ENCODE measurements at places on chromosomes 1 and 21.

DNA sequence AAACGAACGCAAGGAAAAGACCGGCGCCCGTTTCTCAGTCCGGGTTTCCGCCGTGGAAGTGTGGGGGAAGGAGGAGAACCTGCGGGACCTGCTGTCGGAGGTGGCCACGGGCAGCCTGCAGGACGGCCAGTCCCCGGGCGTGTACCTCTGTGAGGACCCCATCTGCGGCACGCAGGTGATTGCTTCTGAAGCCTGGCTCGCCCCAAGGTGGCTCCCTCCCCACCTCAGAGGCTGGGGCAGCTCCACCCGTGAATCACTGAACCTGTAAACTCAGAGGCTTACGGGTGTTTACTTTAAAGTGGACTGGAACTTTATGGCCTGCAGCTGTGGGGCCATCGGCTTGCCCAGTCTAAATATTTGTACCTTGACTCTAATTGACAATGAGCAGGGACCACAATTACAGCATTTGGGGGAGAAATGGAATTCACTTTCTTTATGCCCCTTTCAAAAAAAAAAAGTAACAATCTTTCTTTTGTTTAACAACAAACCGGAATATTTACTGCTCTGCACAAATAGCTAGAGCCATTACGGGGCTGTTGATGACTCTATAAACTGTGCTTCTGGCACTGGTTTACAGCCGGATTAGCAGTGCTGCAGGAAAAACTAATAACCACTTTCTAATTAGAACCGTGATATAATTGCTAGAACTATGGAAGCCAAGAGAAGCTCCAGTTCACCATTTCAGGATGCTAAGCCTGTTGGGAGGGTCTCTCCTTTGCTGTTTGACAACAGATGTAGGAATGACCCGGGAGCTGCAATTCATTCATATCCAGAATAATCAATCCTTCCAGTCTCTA is 454.8 kb downstream of the KIF26B start:
- DNase-seq = no peak

DNA sequence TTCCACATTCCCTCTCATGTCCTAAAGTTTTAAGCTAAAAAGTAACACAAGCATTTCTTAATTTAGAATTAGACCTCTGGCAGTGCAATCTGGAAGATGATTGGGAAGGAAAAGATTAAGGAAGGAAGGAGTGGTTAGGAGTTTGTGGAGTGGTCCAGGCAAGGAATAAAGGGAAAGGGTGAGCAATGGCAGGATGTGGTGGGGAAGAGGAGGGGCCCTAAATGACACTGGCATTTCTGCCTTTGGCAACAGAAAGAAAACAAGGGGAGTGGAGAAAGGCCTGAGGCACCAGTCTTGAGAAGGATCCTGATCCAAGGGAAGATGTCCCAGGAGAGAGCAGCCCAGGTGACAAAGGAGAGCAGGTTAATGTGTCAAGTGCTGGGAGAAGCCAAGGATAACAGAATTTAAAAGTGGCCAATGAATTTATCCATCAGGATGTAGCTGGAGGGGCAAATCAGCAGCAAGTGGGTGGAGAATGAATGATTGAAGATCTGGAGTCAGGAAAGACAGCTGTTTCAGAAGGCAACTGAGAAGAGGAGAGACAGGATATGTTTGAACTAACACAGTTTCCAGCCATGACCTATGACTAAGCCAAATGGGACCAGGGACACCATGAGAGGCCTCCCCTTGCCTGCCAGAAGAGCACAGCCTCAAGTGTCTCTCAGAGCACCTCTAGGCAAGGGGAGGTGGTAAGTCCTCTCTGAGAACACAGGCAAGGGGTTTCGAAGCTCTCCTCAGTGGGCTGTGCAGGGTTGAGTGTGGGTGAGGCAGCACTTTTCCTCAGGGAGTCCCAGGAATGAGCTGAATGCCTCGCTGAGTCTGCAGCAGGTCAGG is 20.9 kb upstream of the LY9 start:
- no peak for DNase-seq

DNA sequence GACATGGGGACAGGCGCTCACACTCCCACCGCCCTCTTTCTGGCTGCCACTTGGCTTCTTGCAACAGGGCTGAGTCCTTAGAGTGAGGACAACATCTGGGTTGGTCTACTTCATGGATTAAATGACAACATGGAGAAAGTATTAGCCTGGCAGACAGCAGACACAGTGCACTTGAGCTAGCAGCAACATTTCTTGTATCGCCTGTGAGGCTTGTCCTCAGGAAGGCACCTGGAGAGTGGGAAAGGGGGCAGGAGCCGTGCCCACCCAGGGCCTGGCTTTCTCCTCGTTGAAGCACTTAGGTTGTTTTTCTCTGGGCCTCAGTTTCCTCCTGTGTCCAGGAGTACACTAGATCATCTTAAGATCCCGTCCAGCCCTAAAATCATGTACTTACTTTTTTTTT is 3.7 kb downstream of the ELF3 start:
- no peak for DNase-seq

DNA sequence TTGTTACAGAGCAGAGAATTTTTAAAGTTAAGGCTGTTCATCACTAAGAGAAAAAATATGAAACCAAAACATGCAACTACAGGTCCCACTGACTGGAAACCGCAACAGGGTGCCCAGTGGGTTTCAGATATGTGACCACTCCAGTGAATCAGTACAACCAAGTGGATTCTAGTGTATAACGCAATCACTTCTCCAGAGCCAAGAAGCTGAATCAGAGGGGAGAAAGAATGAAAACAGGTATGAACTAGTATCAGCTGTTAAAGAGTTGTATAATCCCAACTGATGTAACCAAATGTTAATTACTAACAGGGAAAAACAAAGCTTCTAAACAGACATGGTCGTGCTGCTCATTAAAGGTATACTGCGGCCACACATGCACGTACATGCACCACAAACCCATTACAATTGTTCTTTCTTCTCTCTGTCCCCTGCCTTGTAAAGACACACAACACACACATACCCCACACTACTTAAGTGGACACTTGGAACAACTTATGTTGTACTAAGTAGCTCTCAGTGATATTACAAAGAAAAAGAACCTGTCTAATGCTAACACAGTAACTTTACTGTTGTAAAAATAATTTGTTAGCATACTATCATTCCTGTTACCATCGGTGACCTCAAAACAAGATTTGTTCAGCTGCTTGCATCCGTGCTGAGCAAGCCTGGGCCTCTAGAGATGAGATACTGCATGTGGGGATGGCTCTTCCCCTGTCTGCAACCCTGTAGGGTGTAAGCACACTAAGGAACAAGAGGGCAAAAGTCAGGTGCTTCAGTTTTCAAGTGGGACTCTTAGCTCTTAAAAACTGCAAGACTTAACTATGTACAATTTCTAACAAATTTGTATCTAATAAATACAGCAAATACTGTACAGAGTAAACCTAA is 74.2 kb downstream of the PTPN14 start:
- no peak for DNase-seq

- no peak for DNase-seq
Measured at GRCh38 chr1:239655023-239655422, 268.7 kb downstream of the CHRM3 start.

DNA sequence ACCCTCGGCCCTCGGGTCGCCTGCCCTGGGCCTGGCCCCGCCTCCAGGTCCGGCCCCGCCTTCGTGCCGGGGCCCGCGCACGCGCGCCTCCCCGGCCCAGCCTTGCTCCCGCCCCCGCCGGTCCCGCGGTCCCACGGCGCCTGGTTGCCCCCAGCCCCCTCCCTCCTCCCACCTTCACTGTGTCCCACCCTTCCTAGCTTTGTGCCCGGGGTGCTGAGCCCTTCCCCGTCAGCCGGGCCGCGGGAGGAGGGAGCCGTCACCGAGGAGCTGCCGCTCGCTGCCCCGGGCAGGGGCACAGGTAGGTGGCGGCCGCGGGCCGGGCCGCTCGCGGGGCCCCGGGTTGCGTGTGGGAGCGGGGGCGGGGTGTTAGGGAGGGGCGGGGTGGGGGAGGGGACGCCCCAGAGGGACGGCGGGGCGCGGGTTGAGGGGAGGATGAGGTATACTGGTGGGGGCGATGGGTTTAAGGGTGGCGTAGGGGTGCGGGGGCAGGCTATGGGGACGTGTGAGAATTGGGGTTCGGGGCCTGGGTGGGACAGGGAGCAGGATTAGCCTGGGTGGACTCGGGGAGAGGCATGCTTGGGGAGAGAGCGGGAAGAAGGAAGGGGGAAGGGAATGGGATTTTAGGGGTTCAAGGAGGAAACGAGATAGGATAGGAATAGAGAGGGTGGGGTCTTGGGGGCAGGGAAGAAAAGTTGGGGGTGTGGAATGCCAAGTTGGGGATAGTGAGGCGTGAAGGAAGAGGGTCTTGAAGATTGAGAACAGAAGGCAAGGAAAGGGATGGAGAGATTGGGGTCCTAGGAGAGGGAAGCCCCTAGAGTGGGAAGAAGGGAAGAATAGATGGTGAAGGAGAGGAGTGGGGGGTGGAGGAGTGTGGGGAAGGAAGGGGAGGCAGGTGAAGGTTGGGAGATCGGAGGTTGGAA is at the start of gene LRRC42:
TSS of gene LRRC42 (plus strand) at position 99 of the 920 bp plus-strand sequence. CDS start 5,650 bp downstream, outside the sequence.
- DNase-seq = no peak

GRCh38 chr1:176854758-176855745 is 309.5 kb downstream of the ASTN1 start:
- DNase-seq = no peak

DNA sequence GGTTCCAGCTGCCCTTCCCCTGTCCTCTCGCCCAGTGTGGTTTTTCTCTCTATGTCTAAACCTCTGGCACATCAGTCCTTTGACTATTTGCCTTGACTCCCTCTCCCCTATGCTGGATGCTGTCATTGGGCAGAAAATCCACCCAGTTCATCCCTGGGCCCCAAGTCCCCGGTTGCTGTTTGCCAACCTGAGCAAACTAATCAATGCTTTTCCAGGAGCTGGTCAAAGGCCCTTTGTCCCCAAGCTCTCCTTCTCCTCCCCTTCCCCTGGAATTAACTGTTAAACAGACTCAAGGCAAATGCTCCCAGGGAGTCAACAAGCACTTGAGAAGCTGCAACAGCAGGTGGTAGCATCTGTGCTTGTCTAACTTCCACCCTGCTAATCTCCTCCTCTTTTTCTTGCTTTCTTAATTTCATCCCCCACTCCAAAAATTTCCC is 102.7 kb downstream of the LMX1A start:
- DNase-seq = no peak

DNA sequence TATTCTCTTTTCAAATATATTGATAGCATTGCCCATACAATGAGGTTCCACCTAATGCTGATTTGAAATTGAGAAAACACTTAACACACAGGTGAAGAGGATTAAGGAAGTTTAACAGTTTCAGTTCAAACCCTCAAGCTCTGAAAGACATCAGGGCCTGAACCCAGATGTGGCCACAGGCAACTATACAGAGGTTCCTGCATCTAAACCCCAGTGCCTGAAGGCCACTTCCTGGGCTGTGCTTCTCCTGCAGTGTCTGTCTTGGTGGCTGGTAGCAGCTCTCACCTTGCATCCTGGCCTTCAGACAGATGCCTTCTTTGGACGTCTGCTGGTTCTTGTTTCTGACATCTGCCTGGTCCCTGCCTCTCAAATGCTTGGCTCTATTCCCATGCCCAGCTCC is 25.1 kb upstream of the NGF start:
- no peak for DNase-seq

DNA sequence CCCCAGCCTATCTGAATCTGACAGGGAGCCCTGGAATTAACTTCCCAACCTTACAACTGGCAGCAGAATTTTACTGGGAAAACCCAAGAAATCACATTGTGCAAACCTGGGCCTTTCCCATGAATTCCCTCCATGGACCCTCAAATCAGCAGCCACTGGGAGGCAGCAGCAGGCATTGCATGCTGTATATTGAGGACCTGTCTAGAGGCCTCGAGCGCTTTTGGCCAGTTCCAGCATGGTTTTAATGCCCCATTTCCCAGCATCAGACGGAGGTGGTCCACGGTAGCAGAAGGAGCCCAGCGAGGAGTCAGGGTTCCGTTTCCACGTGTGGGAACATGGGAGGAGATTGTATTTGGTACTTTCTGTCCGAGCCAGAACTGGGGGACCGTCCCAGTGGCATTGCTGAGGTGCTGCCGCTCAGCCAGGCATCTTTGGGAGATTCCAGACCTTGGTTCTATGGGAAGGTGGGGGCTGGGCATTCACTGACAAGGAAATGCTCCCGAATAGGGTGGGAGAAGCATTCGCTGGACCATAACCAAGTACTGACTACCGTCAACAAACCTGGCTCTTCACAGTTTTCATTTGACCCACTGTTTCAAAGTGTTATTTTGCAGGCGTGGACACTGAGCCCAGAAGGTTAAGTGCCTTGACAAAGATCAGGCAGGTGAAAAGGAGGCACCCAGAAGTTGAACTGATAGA is 15.9 kb downstream of the BMP8A start:
- DNase-seq = no peak

DNA sequence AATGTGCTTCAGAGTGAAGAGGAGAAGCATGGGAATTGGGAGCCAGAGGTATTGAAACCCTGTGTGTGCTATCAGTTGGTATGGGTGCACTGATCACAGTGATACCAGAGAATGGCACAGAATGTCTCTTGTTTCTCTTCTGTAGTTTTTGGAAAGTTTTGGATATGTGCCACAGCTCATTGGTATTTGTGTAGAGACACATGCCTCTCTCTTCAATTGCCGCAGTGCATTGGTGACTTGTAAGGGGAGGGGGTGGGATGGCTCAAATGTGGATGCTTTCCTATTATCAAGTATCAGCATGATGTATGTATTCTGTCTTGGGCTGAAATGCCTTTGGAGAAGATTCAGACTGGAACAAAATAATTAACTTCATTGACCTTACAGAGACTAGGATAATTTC is 101.0 kb downstream of the HMCN1 start:
- no peak for DNase-seq

- no peak for DNase-seq
Measured at GRCh38 chr1:8392522-8392921, 74.6 kb downstream of the SLC45A1 start.

- DNase-seq = no peak
Measured at GRCh38 chr1:21673277-21673780, 4.2 kb upstream of the RAP1GAP start.

- no peak for DNase-seq
Measured at GRCh38 chr1:7591565-7591964, 179.5 kb upstream of the VAMP3 start.

GRCh38 chr1:198788561-198789064 is 149.8 kb downstream of the PTPRC start:
- no peak for DNase-seq

DNA sequence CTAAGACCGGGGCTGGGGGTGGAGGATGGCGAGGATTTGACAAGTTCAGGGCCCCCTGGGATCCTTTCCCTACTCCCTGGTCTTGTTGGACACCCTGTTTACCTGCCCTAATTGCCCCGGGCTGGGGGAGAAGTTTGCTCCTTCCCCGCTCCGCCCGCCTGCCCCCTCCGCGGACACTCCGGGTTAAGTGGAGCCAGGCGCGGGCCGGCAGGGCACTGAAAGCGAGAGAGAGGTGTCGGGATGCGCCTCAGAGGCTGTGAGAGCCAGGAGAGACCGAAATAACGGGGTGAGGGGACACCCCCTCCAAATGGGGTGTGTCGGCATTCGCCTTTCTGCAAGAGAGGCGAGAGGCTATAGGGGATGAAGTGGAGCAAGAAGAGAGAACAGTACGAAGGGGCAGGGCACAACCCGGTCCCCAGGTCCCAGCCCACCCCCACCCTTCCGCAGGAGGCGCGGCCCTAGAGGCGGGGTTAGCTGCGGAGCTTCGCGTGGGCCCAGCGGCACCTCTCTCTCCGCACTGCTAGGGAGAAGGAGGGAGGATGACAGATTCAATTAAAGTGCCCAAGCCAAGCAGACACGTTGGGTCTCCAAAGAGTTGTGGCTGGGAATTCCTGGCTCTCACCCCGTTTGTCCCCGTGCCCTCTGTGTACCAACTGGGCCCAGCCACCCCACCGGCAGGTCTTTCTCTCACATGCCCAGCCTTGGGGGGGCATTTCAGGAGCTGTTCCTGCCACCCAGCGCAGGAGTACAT is 3.8 kb downstream of the EFNA3 start:
- DNase-seq = no peak

GRCh38 chr1:201356701-201357100 is 20.8 kb downstream of the TNNT2 start:
- no peak for DNase-seq

Measured in central memory CD4-positive, alpha-beta T cell (primary cell).